ENCODE measurements at places on chromosomes 2 and 18. TPM values are rescaled to one million over a fixed set of nuclear protein-coding genes. Genes with fewer than 3 reads are reported as not detected.
A peak's percentile ranks its signal among the peaks of the same experiment; 100 is the strongest.

Gene PEX13
- 34.6 TPM for total RNA-seq

Gene ALLC
- not detected for total RNA-seq

Gene TNS1
- total RNA-seq, result 23.1 TPM

Gene TMEM37
- total RNA-seq, result 542 TPM

Gene NOSTRIN
- 96.5 TPM for total RNA-seq

Gene TLX2
- 0.53 TPM for total RNA-seq

DNA sequence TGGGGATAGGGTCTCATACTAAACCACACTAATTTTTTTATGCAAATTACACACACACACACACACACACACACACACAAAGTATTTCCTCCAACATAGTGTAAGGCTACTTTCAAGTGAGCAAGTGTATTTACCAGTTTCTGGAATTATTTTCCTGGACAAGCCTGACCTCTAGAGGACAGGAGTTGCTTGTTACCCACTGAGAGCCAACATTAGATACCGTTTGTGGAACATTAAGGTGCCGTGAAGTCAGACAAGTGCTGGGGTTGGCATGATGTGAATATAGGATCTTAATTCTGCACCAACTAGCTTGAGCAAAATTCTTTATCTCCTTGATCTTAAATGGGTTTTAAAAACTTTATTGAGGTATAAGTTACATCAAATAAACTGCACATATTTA, 39.3 kb upstream of the SERPINB2 start:
- no peak for DNase-seq

GRCh38 chr2:175175896-175176295, 5.6 kb downstream of the ATP5MC3 start:
- no peak for DNase-seq

DNA sequence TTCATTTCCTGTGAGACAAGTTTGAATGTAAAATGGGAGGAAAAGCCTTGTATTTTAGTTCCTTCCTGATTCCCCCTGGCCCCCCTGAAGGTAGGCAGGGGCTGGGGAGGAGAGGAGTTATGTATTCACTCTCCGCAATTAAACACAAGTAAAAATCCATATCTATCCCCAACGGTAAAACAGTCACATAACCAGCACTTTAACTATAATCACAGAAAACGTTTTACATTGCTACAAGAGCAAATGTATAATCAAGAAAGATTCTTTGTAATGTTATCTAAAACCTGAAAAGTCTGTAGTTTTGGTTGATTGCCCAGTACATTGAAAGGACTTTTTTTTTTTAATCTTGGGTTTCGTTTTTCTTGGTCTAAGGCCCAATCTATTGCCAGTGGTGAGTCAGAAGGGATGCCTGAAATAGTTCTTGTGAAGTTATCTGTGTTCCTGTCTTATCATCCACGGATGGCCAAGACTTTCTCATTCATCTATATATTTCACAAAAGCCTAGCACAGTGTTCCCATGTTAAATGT, 34.5 kb upstream of the CCNYL1 start:
- no peak for DNase-seq

GRCh38 chr2:68420254-68420910, 46.7 kb downstream of the FBXO48 start:
- no peak for DNase-seq

DNA sequence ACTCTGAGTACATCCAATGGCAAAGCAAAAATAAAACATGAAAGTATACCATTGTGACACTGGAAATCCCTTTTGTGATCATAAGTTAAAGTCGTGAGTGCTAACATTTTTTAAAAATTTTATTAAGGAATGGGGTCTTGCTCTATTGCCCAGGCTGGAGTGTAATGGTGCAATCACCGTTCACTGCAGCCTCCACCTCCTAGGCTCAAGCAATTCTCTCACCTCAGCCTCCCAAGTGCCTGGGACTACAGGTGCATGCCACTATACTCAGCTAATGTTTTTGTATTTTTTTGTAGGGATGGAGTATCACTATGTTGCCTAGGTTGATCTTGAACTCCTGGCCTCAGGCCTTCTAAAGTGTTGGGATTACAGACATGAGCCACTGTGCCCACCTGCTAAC, 14.3 kb upstream of the TNFAIP6 start:
- DNase-seq, result no peak

DNA sequence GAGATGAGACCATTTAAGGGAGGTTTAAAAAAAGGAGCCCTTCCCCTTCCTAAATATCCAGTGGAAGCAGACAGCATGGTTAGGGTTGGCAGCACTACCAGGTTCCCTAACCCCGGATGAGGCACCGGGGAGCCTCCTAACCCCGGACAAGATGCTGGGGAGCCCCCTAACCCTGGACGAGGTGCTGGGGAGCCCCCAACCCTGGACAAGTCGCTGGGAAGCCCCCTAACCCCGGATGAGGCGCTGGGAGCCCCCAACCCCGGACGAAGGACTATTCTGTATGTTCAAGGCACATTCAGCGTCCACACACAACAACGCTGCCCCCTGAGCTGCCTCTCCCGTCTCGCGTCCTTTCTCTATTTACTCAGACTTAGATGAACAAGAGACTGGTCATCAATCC, 51.9 kb downstream of the ANKMY1 start:
- DNase-seq, result no peak

GRCh38 chr2:211157211-211157610, 600.8 kb downstream of the CPS1 start:
- DNase-seq, result no peak

DNA sequence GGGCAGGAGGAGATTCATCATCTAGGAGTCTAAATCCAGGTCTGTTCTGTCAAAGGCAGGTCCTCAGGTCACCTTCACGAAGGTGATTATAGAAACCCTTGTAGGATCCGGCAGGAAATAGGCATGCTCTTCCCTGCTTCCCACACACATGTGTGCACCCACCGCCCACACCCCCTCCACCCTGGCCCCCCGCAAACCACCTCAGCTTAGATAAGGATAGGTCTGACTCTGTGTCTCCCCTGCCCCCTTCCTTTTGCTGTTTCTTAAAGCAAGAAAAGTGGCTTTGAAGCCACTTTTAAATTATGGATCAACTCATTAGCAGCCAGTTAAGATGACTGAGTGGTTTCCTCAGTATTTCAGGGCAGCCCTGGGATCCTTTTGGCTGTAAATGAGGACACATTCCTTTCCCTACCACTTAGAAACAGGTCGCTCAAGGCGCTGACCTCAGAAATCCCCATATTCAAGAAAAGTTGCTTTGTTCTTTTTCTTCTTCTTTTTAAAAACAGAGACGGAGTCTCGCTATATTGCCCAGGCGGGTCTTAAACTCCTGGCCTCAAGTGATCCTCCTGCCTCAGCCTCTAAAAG, 14.5 kb upstream of the CIB4 start:
- DNase-seq, result no peak

GRCh38 chr2:2845806-2846315, 514.8 kb upstream of the MYT1L start:
- DNase-seq, result no peak

DNA sequence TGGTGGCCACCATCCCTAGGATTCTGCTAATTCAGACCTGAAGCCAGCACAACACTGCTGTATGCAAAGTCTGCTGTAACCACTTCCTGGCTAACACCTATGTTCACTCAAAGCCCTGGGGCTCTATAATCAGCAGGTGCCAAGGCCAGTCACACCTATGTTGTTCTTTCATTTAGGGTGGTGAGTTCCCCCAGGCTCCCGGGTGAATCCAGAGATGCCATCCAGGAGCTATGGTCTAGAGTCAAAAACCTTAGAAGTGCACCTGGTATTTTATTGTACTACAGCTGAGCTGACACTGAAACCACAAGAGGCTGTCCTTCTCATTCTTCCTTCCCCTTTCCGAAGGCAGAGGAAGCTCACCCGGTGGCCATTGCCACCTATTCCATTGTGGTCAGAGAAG, 46.2 kb upstream of the CCDC141 start:
- peak; percentile 65 for DNase-seq

GRCh38 chr2:132678483-132678882, 8.5 kb upstream of the LYPD1 start:
- DNase-seq, result no peak
